ENCODE measurements at places on chromosomes 2 and 18. TPM values are rescaled to one million over a fixed set of nuclear protein-coding genes. Genes with fewer than 3 reads are reported as not detected.

GRCh38 chr2:44135771-44136170 lies 32.9 kb upstream of the PPM1B start:
- DNase-seq, result peak; percentile 65

DNA sequence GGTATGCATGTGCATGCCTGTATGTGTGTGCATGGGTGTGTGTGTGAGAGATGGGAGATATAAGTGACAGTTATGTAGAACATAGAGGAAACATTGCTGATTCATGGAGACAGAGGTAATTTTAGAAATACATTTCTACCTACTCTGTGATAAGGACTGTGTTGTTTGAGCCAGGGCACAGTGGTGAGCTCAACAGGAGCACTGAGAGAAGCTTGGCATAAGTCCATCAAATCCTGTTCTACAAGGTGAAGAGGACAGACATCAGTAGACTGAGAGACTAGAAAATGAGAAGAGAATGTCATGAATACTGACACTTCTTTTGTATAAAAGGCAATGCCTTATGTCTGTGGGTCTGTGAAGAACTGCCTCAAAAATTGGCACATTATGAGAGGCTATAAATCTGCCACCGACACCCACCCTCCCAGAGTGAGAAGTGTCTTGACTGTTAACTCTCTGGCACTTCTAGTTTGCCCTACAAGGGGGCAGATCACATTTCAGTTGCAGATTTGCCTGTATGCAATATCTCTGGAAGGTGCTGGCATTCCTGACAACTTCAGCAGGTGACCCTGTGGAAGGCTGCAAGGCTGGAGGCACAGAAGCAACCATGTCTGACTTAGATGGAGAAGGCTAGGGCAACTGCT lies 962.3 kb upstream of the NRXN1 start:
- no peak for DNase-seq

ATG16L1 gene
- total RNA-seq, result 27.2 TPM

- DNase-seq, result peak; percentile 78
Observed at GRCh38 chr2:72864500-72864899, 22.7 kb upstream of the SPR start.

DNA sequence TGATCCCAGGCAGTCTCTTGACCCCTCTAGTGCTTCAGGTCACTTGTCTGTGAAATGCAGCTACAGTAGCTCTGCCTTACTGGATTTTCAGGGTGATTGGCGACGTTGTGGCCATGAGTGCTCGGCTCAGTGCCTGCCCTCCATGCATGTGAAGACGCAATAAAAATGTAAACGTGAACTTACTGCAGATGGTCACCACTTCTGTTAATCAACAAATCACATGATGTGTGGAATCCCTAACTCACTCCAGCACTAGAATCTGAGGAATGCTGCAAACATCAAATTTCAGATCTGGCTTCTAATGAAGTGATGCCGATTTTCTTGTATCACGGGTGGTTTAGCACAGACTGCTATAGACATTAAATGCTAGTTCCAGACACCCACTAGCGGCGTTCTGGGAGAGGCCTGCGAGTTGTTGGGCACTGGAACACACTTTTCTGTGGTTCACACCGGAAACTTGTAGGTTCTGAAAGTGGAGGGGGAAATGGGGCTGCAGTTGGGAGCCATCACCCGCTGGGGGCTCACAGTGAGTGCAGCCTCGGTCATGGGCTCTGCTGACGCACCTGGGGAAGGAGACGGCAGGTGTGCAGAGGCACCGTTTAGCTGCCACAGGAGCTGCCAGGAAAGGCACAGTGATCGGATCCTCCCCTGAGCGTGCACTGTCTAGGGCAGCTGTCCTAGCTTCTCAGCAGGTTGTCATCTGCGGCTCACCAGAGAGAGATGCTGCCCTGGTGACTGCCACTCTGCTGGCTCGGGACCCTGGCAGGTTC lies 6.5 kb downstream of the CNDP1 start:
- no peak for DNase-seq

GRCh38 chr2:46157072-46157965 lies 139.9 kb upstream of the EPAS1 start:
- no peak for DNase-seq
